Aorta (tissue), 5 donors: ENCODE measurements at places on chromosomes 5 and 9. TPM values are rescaled to one million over a fixed set of nuclear protein-coding genes. Genes with fewer than 3 reads are reported as not detected.

ERCC6L2 gene
- 46.4 TPM for total RNA-seq

GFI1B gene
- not detected for total RNA-seq

SLC27A4 gene
- total RNA-seq = 13.3 TPM

FOXD4L5 gene
- total RNA-seq = 0.19 TPM

PCDHGA10 gene
- total RNA-seq = 6.1 TPM

GLDC gene
- total RNA-seq = 0.63 TPM

- no peak for DNase-seq
Measured at GRCh38 chr5:139212486-139212885, 14.3 kb upstream of the SIL1 start.

DNA sequence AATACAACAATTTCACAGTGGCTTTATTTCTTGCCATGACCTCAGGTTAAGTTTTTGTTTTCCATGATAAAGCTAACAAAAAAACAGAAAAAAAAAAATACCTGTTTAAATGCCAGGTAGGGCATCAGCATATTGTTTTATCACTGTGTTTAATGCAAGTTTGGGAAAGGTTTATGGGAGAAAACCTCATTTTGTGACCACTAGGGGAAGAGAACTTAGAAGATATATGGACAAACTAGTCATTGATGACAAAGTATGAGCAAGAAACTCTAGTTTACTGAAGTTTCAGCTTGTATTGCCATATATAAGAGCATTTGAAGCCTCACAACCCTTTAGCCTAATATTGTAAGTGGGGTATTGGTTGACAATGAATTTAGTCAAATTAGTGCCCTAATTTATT, 1431.4 kb upstream of the CDH18 start:
- DNase-seq = no peak

DNA sequence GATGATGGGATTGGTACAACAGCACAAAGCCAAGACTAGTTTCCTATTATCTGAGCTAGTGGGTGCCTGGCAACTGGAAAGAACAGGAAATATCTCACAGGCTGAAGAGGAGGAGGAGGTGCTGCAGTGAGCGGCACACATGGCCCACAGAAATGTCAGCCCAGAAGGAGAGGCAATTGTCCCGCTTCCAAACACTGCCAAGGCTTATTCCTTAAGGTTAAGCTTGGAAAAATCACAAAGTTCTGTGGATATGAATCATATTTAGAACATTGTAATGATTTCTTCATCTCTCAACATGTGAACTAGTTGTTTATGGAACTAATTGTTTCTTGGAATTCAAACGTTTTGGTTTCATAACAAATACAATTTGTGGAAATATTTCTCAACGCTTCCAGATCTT, 1019.5 kb upstream of the SEMA6A start:
- DNase-seq = no peak

DNA sequence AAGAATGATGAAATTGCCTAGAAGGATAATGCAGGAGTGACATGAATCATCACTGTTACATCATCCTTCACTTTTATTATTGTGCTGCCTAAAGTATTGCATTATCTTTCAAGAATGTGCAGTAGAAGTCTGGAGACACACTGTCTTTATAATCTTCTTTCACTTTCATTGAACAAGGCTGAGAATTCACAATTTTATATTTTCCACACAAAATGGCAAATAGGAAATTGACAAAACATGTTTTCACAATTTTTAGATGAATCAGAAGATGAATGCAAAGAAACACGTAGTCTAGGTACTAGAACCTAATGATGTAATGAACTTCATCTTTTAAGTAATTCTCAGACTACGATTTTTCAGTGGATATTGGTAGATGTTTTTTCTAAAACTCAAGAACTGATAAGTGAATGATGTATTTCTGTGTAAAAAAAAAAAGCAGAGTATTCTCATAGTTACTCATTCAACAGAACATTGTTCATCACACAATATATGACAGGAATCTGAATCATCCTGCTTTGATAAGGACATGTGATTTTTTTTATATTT, 131.5 kb upstream of the GRHPR start:
- no peak for DNase-seq

GRCh38 chr5:135015942-135016341, 18.1 kb downstream of the PITX1 start:
- no peak for DNase-seq

DNA sequence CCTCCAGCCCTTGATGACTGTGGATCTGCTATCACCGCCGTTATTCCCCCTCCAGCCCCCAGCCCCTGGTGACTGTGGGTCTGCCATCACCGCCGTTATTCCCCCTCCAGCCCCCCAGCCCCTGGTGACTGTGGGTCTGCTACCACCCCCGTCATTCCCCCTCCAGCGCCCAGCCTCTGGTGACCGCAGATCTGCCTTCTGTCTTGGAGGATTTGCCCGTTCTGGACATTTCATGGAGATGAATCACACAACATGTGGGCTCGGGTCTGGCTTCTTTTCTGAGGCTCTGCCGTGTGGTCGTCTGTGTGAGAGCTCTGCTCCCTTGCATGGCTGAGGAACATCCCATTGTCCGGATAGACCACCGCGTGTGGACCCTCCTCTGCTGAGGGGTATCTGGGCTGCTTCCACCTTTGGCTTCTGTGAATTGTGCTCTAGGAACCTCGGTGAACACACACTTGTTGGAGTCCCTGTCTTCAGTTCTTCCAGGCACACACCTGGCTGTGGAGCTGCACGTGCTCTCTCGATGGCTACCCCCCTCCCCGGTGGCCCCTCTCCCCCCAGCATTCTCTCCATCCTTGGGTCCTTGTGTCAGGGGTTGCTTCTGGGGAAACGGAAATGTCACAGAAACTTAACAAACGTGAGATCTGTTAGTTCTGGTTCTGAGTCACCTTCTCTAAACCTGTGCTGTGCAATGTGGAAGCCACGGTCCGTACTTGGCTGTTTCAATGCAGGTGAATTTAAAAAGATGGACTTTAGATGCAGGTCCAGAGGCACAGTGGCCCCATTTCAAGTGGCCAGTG, 105.3 kb upstream of the COL5A1 start:
- peak; percentile 59 for DNase-seq

- DNase-seq = no peak
Measured at GRCh38 chr5:150410524-150411244, 2.0 kb downstream of the CD74 start.

GRCh38 chr5:119383008-119383407, 27.2 kb downstream of the TNFAIP8 start:
- no peak for DNase-seq

DNA sequence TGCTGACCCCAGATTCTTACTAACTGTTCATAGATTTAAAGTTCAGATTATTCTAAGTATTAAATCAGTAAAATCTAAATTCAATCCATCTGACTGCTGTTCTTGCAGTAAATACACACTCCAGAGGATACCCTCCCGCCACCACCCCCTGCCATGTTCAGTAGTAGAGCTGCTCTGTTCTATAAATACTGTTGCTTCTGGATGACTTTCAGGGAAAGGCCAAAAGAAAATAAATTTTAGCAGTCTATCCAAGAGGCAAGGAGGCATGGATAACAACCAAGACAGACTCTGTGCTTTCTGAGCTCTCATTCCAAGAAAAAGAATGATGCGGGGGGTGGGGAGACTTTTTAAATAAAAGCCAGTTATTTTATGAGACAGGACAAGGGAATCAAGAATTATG, 115.1 kb downstream of the ADAMTS6 start:
- no peak for DNase-seq

GRCh38 chr5:180116077-180116999, 44.8 kb upstream of the RNF130 start:
- peak; percentile 62 for DNase-seq

GRCh38 chr5:113119246-113119924, 142.8 kb downstream of the DCP2 start:
- DNase-seq = peak; percentile 78

DNA sequence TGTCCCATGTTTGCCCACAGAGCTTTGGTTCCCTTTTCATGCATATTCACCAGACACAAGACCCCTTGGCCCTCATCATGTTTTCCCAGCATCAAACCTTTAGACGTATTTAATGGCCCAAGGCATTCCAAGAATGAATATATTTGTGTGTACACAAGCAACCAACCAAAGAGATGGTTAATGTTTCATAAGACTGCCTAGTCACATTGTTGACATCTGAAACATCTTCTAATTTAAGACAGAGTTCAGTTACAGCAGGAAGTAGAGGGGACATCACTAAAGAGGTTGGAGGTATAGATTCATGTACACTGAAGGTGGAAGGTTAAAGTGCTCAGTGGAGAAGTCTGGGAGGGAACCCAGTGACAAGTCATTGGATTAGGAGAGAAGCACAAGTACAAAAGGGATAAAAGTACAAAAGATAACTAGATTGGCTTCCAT, 49.1 kb downstream of the SUSD1 start:
- DNase-seq = no peak

DNA sequence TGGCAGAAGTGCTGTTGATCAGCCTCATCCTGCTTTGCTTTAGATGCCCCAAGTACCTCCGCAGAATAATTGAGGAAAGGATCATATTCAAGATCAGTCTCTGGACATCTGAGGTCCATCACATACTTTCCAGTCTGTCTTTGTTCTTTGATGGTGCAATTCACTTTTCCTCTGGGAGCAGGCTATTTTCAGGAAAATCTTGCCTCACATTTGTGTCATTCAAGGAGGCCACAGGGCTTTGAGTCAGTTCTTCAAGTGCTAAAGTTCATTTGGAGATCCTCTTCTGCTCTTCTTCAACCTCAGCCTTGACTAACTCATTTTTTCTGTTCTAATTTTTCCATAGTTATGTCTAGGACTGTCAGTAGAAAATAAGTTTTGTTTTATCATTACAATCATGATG, 18.6 kb downstream of the EQTN start:
- no peak for DNase-seq

GRCh38 chr5:124301850-124302249, 444.6 kb downstream of the ZNF608 start:
- no peak for DNase-seq

GRCh38 chr5:13990896-13991295, 46.4 kb upstream of the DNAH5 start:
- DNase-seq = no peak

GRCh38 chr5:127096328-127096993, 23.2 kb upstream of the C5orf63 start:
- DNase-seq = no peak

DNA sequence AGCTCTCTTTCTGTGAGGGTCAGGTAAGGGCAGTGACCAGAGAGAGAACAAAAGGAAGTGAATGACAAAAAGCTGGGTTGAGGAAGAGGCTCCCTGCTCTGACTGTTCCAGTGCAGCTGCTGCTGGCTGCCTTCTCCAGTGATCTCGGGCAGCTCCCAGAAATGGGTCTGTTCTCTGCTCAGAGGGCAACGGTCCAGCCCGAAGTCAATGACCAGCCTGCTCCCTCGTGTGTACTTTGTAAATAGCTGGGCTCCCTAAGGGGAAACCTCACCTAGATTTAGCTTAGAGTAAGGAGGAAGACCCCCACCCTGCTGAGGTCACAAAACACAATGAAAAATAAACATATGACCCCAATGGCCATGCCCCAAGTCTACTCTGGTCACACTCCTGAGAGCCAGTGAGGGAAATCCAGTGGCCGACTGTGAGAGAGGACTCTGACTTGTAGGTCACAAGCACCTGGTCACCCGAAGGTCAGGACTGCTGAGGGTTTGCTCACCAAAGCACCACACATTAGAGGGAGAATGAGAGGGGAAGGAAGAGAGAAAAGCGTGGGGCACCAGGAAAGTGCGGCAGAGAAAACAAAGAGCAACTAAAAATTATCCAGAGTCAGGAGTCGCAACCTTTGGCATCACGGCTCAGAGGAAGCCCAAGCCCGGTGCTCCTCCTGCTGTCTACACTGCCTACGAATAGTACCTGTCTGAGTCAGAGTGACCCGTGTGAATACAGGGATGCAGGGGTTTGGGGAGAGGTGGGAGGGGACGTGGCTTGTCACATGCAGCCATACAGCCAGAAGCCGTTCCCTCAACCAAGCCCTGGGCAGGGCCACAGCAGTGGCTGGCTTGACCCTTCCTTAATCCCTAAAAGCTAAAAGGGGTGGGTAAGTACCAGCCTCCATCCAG, 19.8 kb downstream of the NIPAL4 start:
- no peak for DNase-seq

GRCh38 chr9:127417131-127418036, 6.8 kb upstream of the ZNF79 start:
- DNase-seq = no peak

DNA sequence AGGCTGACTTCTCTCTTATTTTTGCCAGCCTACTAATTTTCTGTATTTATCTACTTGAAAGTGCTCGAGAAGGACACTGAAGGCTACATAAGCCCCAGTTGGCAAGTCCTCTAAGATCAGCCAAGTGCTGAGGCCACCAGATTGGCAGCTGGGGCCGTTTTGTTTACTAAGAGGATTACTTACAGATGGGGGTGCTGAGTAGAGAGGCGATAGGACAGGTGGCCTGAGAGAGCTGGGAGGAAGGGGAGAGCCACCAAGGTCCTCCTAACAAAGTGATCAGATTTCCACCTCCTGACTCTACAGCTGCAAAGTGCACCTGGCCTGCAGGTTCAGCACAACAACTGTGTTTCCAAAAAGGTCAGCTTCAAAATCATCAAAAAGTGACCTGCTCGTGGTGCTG, 32.9 kb downstream of the FRMD3 start:
- DNase-seq = no peak

DNA sequence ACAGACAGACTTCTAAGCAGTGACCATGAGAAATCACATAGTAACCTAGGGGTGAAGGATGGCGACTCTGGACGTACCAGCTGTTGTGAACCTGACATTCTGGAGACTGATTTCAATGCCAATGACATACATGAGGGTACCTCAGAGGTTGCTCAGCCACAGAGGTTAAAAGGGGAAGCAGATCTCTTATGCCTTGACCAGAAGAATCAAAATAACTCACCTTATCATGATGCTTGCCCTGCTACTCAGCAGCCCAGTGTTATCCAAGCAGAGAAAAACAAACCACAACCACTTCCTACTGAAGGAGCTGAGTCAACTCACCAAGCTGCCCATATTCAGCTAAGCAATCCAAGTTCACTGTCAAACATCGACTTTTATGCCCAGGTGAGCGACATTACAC, 38.0 kb upstream of the CCDC152 start:
- no peak for DNase-seq

GRCh38 chr5:43034591-43034968, 5.5 kb downstream of the ANXA2R start:
- DNase-seq = no peak

- no peak for DNase-seq
Measured at GRCh38 chr5:32058997-32059396, 115.1 kb downstream of the GOLPH3 start.

DNA sequence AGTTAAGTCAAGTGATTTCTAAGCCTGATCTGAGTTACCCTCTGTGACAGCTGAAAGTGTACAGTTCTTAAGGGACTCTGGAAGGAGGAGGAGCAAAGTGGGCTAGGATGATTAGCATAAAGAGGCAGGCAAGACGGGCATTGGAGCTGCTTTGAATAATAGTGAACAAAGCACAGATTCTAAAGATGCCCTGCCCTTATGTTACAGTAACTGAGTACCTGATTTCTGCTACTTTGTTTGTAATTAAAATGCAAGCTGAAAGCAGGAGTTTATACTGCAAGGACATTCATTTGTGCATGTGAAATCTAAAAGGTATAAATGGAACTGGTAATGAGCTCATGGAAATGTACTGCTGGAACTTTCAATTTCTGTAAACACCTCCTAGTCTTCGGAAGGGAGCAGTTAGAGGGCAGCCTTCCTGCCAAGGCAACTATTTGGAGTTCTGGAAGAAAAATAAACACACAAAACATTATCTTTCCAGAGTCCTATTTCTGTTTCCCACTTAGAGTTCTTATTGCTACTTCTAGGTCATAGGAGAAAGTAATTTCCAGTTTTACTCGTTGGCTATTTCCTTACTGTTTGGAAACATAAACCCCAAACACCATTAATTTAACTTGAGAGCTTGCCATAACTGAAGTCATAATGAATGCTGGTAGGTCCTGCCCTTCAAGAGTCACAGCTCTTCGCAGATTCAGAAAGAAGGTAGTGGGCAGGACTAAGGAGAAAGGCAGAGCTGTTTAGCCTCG, at the start of gene RANBP3L:
TSS of gene RANBP3L (minus strand) at position 45 of the 746 bp plus-strand sequence. CDS start 486 bp downstream, outside the sequence.
- DNase-seq = no peak
